ENCODE measurements at places on chromosomes 12 and 14.

GRCh38 chr14:60051721-60052221, 40.0 kb upstream of the PCNX4 start:
- DNase-seq, result no peak

DNA sequence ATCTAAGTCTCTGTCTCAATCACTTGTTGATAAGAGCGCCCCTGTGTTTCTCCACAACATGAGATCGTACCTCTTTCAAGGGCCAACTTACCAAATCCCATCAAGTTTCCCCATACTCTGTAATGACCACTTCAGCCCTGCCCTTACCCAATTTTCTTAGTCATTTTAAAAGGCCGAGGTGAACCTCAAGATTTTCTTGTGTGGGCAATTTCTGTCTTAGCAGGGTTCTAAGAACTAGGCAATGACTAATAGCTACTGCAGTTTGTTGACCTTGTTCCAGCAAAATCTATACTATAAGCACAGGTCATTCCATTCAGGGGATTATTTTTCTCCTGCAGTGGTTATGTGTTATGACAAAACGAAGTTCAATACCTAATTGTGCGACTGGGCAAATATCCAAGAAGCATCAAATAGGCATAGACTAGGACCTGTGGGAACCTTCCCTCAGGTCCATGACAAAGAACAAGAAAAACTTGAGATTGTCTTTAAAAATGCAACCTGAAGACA, 359.8 kb downstream of the PCNX1 start:
- DNase-seq, result peak; percentile 91

GRCh38 chr14:58772794-58773620, 135.2 kb downstream of the DACT1 start:
- peak; percentile 95 for DNase-seq

DNA sequence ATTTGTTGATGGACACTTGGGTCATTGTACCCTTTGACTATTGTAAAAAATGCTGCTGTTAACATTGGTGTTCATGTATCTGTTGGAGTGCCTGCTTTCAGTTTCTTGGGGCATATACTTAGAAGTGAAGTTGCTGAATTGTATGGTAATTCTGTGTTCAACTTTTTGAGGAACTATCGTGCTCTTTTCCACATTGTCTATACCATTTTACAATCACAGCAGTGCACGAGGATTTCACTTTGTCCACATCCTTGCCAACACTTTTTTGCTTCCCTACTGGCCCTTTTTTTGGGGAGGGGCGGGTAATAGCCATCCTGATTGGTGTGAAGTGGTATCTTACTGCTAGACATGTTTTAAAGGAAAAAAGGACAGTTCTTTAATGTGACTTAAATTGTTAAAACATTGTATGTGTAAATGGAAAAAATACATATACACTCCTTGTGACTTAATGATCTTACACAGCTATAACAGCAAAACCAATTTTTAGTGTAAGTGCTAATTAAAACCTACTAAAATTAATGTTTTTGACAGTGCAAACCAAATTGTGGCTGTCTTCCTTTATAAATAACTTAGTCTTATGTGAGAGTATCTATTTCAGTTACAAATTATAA, 52.7 kb downstream of the WNK1 start:
- DNase-seq, result no peak

GRCh38 chr14:21194597-21194996, 38.7 kb upstream of the OR5AU1 start:
- no peak for DNase-seq

DNA sequence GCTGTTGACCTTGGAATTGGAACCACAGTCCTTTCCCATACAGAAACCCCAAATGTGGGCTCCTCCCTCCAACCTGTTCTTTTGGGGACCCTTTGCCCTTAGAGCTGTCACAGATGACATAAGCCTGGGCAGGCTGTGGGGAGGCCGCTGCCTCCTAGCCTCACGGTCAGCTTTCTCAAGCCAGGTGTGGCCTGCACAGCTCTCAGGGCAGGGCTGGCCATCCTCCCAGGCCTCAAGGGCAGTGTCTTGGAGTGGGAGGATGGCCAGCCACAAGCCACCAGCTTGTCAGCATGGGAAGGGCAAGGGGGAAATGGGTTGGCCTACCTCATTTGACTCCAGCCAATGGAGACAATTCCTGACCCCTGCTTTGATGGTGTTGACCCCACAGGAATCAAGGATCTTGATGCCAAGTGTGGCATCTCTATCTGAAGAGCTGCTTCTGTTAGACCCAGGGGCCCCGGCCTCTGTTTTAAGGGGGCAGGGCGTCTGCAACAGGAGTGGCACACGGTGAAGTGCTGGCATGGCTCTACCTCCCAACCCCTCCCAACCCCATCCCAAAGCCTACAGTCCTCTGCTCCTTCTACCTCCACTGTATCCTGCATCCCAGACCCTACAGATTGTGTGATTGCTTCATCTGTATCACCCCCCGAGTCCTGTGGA, 11.5 kb downstream of the CBLN3 start:
- DNase-seq, result no peak

- DNase-seq, result no peak
These were observed 228.5 kb downstream of the PTPRO start for GRCh38 chr12:15550793-15551192.

DNA sequence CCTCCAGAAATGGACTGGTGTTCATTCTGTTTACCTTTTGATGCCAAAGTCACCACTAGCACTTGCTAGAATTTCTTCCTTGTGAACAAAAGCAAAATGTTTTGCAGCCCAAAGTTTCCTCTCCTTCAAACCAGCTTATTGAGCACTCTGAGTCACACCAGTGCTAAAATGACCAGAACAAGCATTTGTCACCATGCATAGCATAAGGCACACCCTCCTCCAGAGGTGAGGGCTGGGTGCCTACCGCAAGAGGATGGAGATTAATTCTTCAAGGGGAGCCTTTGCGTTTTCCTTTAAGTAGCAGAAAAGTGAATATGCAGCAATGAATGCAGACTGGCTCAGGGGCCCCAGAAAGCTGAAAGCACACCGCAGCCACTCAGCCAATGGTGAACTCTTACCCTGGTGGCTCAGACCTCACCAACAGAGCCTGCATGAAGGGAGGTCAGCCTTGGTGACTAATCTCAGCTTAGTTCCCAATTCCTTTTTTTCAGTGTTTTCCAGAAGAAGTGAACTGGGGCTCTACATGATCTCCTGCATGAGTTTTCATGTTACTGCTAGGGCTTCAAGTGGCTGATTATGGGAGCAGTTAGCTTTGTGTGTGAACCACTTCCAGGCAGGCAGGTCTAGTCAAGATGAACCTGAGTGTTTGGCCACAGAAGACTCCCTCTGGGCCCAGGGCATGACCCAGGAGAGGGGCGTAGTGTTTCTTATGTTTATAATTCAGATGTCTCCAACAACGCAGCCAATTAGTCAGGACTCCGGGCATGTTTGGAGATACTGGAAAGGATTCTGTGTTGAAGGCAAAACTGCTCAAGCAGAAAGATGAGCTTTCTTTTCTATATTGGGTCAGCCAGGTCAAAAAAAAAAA, 96.3 kb downstream of the PAX9 start:
- DNase-seq, result no peak

- DNase-seq, result no peak
These were observed 4.8 kb downstream of the HOXC5 start for GRCh38 chr12:54037360-54038283.

- DNase-seq, result no peak
These were observed 2.6 kb upstream of the TAC3 start for GRCh38 chr12:57018906-57019305.

GRCh38 chr12:25592725-25593495, 39.8 kb upstream of the LMNTD1 start:
- DNase-seq, result no peak

- no peak for DNase-seq
These were observed 69.0 kb upstream of the DUSP6 start for GRCh38 chr12:89421092-89421835.

Measured in NCI-H2227 treated with DMSO at 0.1 percent for 48 hours (cell line).